ENCODE measurements at places on chromosomes 2 and 18.

GRCh38 chr2:212901604-212902275 lies 249.7 kb downstream of the IKZF2 start:
- no peaks in the 10 kb centered on the region for H3K27me3 ChIP-seq
- H3K4me1 ChIP-seq: no peaks in the 10 kb centered on the region
- no peak overlapping the region for H3K27ac ChIP-seq
- DNase-seq: no peak
- no peaks in the 10 kb centered on the region for H3K36me3 ChIP-seq

DNA sequence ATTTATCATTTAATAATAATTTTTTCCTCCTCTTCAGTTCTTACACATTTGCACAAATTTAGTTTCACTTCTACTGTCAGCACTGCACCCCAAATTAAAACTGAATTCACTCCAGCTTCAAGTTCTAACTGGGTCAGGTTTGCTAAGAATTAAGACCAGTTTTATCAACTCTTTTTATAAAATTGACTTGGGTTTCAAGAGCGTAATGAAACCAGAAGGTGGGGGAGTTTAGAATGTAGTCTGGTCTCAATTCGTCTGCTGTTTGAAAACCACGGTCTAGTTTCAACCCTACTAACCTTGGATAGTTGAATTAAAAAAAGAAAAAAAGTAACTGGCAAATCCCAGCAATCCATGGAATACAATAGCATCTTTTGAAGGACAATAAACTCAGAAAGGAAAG lies 14.3 kb upstream of the CTLA4 start:
- peak overlapping the region; percentile 90 for H3K27ac ChIP-seq
- peaks cover 5% of the 10 kb centered on the region for H3K36me3 ChIP-seq
- H3K4me3 ChIP-seq: peak overlapping the region; percentile 67
- peaks cover 51% of the 10 kb centered on the region for H3K4me1 ChIP-seq
- DNase-seq: no peak
- no peaks in the 10 kb centered on the region for H3K27me3 ChIP-seq

DNA sequence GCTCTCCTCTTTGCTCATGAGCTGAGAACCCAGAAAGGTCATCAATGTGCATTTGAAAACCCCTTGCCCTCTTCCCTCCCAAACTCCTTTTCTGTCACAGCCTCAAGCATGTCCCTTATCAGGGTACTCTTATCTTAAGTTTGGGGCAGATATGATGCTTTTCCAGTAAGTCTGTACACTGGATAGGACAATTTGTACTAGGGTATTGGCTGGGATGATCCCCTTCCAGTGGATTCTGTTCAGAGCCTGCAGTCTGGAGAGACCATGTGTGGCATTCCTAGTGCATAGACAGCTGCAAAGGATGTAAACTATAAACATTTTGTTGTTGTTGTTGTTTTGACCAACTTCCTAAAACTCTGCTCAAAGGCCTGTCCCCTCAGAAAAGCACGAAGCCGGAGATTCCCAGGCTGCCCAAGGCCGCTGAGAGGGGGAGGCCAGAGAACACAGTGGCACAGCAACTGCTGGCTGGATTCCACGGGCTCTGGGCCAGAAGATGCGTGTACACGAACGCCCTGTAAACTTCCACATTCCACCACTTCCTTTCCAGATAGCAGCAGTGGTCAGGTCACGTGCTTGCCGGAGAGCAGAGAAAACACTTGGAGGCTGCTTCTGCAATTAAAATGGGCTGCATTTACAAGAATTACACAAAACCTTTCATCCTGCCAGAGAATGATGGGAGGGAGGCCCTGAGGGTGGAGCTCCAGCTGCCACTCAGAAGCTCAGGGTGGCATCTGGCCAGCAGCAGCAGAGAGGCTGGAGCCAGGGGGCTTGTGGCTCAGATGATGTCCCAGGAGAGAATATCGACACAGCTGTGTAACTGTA lies 42.1 kb downstream of the BMP10 start:
- H3K36me3 ChIP-seq: peaks cover 38% of the 10 kb centered on the region
- no peaks in the 10 kb centered on the region for H3K27me3 ChIP-seq
- peak overlapping the region; percentile 71 for H3K4me3 ChIP-seq
- peaks cover 77% of the 10 kb centered on the region for H3K4me1 ChIP-seq

DNA sequence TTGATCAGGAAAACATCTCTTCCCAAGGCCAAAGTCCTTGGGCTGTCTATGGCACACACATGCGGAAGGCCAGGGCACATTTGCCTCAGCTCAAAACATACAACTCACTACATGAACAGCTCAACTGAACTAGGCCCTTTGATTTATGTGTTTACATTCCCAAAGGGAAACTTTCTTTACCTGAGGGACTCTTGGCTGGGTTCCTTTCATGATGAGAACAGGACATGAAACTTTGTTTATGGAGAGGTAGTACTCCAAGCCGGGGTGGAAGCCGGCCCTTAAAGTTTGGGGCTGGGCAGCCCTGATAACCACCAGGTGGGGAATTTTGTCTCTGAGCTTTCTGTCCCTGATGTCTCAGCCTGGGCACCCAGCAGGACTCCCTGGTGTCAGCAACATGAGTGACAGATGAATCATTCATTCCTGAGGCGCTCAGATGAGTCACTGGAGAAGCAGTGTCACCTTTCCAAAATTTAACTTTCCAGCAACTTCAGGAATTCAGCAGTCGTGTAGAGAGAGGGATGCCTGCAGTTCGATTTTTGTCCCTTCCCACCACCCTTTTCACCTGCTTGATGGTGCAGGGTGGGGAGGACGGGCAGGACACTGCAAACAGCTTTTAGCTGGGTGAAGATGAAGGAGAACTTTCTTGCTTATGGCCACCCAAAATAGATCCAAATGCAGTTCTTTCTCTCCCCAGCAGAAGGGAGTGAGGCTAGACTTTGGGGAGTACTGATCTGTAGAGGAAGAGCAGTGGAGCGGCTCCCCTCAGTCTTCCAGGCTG lies 331.6 kb downstream of the DYSF start:
- H3K27me3 ChIP-seq: peaks cover 3% of the 10 kb centered on the region
- H3K36me3 ChIP-seq: no peaks in the 10 kb centered on the region
- H3K27ac ChIP-seq: no peak overlapping the region
- H3K4me1 ChIP-seq: no peaks in the 10 kb centered on the region

GRCh38 chr2:70546376-70546775 lies 7.2 kb downstream of the TGFA start:
- no peak overlapping the region for H3K4me3 ChIP-seq
- H3K27ac ChIP-seq: no peak overlapping the region
- H3K4me1 ChIP-seq: no peaks in the 10 kb centered on the region
- no peak for DNase-seq

All from activated T-helper 1 cell treated with anti-CD3 and anti-CD28 coated beads, Interleukin-12 subunit alpha, Interleukin-12 subunit beta, Interleukin-2, Interleukin-4 antibody, amounts not matched to agents 30 ng/mL and 10 ng/mL and 1 ng/mL, durations not matched to agents 14 hours and 24 hours and 36 hours (primary cell).